Mesothelial cell of epicardium (in vitro differentiated cells): ENCODE measurements at places on chromosomes 5 and 9. TPM values are rescaled to one million over a fixed set of nuclear protein-coding genes. Genes with fewer than 3 reads are reported as not detected.

DNA sequence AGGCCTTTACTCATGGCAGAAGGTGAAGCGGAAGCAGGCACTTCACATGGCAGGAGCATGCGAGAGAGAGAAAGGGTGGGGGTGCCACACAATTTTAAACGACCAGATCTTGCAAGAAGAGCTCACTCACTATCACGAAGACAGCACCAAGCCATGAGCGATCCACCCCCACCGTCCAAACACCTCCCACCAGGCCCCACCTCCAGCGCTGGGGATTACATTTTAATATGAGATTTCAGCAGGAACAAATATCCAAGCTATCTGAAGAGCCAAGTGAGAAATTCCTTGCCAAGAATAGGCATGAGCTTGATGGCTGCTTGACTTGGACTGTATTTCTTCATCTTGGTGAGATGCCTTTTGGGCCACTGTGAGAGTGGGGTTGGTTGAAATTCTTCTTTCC lies 88.0 kb downstream of the PDZD2 start:
- no peak overlapping the region for H3K27ac ChIP-seq
- H3K36me3 ChIP-seq: no peaks in the 10 kb centered on the region
- no peak for DNase-seq
- no peak overlapping the region for H3K4me3 ChIP-seq
- peaks cover 4% of the 10 kb centered on the region for H3K4me1 ChIP-seq

GRCh38 chr5:18745042-18745987 lies 1111.1 kb downstream of the TAF11L14 start:
- DNase-seq: no peak
- no peaks in the 10 kb centered on the region for H3K4me1 ChIP-seq
- no peak overlapping the region for H3K4me3 ChIP-seq
- no peaks in the 10 kb centered on the region for H3K36me3 ChIP-seq
- no peaks in the 10 kb centered on the region for H3K27me3 ChIP-seq

DRD1 gene
- 0.34 to 0.54 TPM (median 0.40 TPM) in 3 replicates for total RNA-seq

GRCh38 chr9:113267911-113268566 lies 7.3 kb downstream of the CDC26 start:
- no peaks in the 10 kb centered on the region for H3K27me3 ChIP-seq
- H3K27ac ChIP-seq: no peak overlapping the region
- H3K36me3 ChIP-seq: peaks cover 25% of the 10 kb centered on the region
- no peak for DNase-seq
- H3K4me1 ChIP-seq: no peaks in the 10 kb centered on the region

DNA sequence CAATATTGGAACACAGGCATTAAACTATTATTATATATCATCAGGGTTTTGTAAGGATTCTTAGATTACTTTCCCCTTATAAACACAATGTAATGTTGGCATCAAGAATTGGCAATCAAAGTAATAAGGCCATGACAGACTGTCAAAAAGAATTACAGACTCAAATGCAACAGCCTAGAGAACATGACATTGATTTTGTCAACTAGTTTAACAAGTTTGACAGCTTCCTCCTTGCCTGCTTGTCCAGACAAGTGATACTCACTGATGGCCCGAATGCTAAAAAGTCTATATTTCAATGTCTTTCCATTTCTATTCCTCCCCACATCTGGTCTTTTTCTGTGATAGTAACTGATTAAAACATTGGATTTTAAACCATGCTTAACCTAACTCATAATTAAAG lies 6.4 kb upstream of the ANKRD31 start:
- H3K4me1 ChIP-seq: peaks cover 33% of the 10 kb centered on the region
- no peak overlapping the region for H3K4me3 ChIP-seq
- DNase-seq: no peak
- H3K36me3 ChIP-seq: no peaks in the 10 kb centered on the region
- H3K27me3 ChIP-seq: no peaks in the 10 kb centered on the region

DNA sequence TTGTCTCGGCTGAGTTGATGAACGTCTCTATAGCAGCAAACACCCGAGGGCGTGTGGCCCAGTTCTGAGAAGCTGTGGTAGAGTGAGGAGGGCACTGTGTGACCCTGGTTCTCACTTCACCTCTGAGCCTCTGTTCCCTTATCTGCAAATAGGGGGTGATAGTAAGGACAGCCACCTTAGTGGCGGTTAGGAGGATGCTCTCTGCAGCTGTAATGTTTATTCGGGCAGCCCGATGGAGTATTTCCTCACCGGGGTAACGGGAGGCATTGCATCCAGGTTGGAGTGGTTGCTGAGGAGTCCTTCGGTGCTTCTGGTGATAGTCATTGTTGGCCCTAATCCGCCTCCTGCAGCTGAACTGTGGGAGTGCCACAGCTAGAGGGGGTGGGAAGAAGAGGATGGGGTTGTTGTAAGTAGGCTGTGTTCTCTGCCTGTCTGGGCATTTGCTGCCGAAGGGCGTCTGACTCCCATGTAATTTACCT lies 13.9 kb downstream of the PRRC2B start:
- H3K4me1 ChIP-seq: peaks cover 74% of the 10 kb centered on the region
- H3K27me3 ChIP-seq: no peaks in the 10 kb centered on the region
- DNase-seq: no peak

DNA sequence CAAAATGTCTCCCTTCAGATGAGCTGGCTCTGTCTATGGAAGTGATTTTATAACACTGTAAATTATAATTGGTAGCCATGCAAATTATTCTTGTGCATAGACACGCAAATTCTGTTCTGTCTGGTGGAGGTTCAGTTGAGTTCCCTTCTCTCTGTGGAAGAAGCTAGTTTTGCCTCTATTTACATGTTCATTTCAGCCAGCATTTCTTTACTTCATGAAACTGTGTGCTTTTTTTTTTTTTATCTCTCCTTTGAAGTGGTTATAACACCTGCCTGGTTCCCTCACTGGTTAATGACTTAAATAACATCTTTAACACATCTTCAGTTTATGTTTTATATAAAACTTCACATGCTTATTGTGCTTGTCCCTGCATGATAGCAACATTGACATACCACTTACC lies 149.4 kb upstream of the FBXL7 start:
- H3K27ac ChIP-seq: no peak overlapping the region
- peaks cover 13% of the 10 kb centered on the region for H3K27me3 ChIP-seq
- DNase-seq: no peak
- no peaks in the 10 kb centered on the region for H3K36me3 ChIP-seq
- peaks cover 19% of the 10 kb centered on the region for H3K4me1 ChIP-seq

NR6A1 gene
- total RNA-seq: 5.2 to 6.2 TPM (median 5.9 TPM) in 3 replicates

DNA sequence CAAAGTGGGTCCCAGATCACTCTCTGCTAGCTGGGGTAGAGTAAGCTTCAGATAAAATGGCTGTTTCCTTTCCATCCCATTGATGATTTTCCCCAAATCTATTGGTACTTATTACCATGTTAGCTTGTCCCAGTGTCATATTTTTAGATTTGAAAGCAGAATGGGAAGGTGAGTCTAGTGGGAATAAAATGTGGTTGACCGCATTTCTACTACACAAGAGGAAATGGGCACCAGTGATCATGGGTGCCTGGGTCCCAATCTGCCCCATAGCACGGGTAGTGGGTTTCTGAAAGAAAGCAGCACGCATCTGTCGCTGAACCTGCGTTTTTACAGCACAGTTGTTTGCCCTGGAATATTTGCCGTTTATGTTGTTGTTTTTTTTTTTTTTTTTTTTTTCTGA lies 20.1 kb downstream of the DAPK1 start:
- H3K4me1 ChIP-seq: peaks cover 32% of the 10 kb centered on the region
- H3K27ac ChIP-seq: no peak overlapping the region
- DNase-seq: no peak
